Frontal cortex (tissue), 4 donors: ENCODE measurements at places on chromosomes 6 and 20. TPM values are rescaled to one million over a fixed set of nuclear protein-coding genes. Genes with fewer than 3 reads are reported as not detected.

DNA sequence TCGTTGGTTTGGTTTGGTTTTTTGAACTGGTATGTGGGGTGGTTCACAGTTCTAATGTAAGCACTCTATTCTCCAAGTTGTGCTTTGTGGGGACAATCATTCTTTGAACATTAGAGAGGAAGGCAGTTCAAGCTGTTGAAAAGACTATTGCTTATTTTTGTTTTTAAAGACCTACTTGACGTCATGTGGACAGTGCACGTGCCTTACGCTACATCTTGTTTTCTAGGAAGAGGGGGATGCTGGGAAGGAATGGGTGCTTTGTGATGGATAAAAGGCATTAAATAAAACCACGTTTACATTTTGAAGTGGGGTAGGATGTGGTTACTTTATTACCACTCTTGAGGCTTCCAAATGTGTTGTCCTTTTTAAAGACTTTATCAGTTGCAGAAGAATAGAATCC lies 168.0 kb downstream of the ZMYND8 start:
- no peak for DNase-seq

- DNase-seq = no peak
Observed at GRCh38 chr20:43583982-43584432, 6.7 kb upstream of the IFT52 start.

DNA sequence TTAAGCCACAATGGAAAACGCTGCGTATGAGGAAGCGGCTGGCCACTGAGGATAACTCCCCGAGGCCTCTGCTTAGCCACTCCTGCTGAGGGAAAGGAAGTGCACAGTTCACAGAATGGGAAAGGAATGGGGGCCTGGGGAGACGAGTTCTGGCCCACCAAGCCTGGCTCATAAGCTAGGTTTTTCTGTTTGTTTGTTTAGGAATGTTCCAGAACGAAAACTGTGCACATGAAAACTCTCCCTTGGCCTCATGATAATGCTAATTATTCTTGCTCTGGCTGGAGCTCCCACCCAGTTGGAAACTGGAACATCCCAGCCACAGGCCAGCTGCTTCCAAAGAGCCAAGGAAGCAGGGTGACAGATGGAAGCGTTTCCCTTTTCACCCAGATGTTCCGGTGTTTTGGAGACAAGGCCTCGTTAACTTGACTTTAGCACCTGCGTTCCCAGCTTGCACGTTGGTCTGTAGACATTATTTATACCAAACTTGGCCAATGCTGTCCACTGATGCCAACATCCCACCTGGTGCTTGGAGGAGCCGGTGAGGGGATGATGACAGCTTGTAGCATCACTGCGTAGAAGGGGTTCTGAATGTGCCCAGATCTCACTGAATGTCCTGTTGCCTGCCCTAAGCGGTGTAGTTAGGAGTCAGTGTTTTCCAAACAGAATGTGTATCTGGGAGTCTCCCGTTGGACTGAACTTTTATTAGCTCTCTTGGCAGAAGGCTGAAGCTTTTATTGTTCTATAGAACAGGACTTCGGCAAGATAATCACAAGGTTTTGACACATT lies 34.5 kb downstream of the APCDD1L start:
- DNase-seq = no peak

DNA sequence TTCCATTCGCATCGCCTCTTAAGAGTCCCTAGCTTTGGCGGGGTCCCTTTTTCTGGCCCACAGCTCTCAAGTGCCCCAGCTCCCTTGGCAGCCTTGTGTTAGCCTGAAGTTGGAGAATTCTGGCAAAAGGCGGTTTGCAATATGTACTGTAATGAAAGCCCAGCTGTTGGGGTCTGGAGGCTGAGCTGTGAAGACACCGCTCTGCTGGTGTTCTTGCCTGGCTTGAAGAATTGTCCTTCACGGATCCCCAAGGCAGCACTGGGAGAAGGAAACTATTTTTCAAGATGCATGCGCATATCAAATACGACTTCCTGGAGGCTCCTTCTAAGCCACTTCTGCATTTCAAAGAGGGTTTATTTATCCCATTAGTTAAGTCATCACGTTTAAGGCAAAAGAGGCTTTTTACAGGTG lies 21.4 kb upstream of the CITED2 start:
- DNase-seq = no peak

The FAM83C gene
- total RNA-seq = not detected

DNA sequence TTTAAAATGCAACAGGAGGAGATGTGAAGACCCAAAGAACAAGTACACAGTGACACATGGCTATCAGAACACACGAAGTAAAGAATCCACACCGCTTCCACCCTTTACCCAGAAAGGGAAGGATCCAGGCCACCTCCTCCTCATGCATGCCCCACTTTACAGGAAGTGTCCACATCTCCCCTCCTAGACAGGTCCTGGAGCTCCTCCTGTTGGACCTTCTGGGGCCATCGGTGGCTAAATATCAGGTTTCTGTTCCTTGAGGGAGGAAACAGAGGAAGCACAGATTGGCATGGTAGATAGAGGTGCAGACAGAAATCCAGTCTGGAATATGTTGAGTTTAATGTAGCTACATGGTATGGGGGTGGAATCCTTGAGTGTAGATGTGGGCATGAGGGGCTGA lies 10.9 kb downstream of the NINL start:
- no peak for DNase-seq

GRCh38 chr20:16145919-16146318 lies 427.3 kb downstream of the KIF16B start:
- no peak for DNase-seq

The DEFB121 gene
- total RNA-seq = not detected

The COMMD7 gene
- 23.2 TPM for total RNA-seq

DNA sequence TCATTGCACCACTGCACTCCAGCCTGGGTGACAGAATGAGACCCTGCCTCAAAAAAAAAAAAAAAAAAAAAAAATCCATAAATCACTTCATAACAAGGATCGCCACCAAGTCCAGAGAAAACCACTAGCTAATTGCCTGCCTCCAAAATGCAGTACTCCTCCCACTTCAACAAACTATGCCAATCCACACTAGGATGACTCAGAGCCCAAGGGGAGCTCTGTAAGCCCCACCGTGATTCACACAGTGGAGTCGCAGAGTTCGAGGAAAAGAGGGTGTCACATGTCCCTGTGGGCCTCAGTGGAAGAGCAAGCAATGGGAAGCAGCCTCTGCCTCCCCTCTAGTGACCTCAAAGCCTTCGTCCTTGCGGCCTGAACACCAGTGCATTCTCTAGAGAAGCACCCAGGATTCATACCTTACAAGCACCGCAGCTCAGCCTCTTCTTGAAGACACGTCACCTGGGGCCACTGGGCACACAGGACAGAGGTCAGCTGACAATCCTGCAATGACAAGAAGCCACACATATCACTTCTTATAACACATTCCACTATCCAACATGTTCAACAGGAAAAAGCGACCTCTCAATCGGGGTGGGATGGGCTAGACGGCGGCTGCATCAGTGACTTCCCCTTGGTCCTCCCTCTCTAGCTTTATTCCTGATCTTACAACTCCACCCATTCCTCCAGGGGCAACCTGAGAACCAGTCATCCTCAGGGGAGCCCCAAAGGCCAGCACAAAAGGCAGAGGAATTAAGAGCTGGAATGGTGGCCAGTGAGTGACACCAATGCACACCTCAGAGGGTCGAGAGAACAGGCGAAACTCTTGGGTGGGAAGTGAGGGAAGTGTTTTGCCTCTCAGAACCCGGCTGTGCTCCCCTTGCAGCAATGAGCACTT lies 8.9 kb downstream of the SNHG17 start:
- peak; percentile 50 for DNase-seq

The NKX2-4 gene
- not detected for total RNA-seq

The ZSCAN12 gene
- total RNA-seq = 18.8 TPM

DNA sequence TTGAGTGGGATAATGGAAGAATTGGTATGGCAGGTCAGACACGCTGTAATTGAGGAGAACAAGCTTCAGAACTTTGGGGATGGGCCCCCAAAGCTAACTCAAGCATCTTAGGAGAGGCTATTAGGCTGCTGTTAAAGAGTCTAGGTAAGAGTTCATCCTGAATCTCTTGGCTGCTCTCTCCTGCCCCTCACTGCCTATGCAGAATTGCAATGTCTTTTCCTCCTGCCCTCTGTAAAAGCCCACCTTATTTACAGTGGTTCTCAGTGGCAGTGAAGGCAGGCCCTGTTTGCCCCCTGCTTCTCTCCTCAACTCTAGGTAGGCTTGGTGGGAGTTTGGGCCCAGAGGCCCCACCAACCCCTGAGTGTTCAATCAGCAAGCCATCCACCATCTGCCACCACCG lies 55.0 kb downstream of the LYRM2 start:
- no peak for DNase-seq

DNA sequence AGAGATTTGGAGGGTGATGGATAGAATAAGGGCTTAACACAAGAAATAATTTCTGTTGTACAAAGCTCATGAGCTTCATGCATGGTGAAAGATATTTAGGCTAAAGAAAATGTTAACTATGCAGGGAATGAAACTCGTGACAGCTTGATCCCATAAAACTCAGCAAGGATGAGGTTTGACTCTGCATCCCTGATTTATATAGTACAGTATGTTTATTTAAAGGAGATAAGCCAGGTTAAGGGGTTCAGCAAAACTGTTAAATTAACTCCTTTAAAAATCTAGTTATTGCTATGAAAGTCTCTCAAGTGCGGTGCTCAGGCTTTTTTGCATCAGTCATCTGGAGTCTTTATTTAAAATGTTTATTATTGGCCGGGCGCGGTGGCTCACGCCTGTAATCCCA lies 326.4 kb downstream of the LAMA2 start:
- no peak for DNase-seq

The GGTLC1 gene
- not detected for total RNA-seq

DNA sequence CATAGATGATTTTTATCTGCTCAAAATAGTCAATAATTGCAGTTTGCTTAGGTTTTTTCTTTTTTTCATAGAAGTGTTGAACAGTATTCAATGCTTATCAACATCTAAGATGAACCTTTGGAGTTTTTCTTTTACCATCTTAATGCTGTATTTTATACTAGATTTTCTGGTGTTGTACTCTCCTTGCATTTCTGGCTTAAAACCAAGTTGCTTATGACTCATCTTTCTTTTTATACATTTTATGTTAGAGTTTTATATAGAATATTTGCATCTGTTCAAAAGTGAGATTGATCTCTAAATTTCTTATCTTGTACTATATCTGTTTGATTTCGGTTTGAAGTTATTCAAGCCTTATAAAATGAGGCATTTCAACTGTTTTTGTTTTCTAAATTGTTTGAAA lies 232.5 kb downstream of the RFPL4B start:
- DNase-seq = no peak

GRCh38 chr6:145865175-145865574 lies 50.6 kb upstream of the FBXO30 start:
- no peak for DNase-seq

DNA sequence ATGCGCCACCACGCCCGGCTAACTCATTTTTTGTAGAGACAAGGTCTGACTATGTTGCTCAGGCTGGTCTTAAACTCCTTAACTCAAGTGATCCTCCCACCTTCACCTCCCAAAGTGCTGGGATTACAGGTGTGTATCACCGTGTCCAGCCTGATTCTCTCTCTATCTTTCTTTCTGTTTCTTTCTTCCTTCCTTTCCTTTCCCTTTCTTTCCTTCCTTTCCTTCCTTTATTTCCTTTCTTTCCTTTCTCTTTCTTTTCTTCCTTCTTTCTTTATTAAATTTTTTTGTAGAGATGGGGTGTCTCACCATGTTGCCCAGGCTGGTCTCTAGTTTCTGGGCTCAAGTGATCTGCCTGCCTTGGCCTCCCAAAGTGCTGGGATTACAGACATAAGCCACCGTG lies 38.7 kb upstream of the MTHFD1L start:
- no peak for DNase-seq

- DNase-seq = no peak
Observed at GRCh38 chr20:11112832-11113231, 439.0 kb upstream of the JAG1 start.

DNA sequence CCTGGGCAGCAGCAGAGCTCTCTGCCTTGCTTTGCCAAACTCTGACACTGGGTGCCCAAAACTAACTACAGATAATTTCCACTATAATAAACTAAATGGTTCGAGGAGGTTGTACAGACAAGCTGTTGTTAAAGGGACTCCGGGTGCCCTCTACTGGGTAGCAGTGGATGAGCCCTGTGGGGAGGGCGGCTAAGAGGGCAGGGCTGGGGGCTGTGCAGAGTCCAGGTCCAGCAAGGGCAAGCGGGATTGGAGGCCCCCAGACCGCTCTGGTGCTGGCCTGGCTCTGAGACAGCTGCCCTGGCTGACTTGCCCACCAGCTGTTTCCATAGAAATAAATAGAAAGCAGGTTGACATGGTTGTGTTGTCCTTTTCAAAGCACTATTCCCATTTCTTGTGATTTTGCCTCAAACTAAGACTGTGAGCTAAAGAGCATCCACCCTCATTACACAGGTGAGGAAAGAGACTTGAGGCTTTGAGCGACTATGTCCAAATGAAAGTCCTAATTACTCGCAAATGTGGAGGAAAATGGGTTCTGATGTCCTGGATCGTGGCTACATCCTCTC lies 167.6 kb upstream of the CST7 start:
- DNase-seq = peak; percentile 24

DNA sequence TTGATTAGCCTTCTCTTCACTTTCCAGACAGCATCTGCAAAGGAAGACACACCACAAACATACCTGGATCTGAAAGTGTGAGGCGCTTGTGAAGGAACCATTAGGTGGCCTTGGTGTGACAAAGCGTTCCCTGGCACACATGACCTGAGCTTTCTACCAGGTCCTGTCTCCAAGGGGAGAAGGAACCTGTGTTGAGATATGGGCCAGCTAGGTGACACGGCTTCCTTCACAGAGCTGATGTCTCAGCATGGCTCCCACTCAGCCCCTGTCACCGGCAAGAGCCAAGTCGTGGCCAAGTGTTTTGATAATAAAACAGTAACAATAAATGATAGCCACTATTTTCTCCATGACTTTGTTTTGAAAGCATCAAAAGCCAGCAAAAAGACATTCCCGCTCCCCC lies 20.3 kb upstream of the TAGAP start:
- DNase-seq = no peak

The HTR1E gene
- total RNA-seq = under 0.01 TPM

The ULBP1 gene
- total RNA-seq = 1.6 TPM

The AGPAT4 gene
- 44.4 TPM for total RNA-seq

DNA sequence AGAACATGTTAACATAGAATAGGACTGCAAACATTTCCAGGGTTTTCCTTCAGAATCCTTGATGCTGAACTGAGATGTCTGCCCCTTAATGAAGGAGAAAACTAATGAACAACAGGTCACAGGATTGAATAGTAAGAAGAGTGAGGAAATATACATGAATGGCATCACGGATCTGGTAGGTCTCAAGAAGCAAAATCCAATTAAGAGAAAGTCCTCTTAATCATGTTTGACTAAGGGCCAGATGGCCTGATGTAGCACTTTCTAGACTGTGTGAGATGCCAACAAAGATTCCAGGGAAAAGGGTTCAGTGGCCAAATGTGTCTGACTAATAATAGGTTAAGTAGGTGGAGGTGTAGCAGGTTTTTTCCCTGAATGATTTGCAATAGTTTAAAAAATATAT lies 13.7 kb upstream of the SHPRH start:
- no peak for DNase-seq

DNA sequence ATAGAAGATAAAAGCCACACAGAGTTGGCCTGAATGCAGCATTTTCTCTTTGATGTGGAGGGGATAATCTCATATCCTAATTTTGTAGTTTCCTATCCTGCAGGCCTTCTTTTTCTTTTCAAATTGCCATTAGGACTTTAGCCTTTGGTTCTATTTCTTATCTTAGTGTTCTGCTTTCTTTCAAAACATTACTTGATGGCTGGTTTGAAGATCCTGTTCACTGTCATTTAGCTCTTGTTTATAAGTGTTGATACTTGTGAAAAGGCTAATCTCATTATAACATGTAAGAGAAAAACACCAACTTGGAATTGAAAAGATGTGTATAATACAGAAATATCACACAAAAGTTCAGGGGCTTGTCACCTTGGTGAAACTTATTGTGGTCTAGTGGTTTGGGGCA lies 54.6 kb upstream of the PKIB start:
- DNase-seq = no peak
